ENCODE measurements at places on chromosomes 3 and 15. TPM values are rescaled to one million over a fixed set of nuclear protein-coding genes. Genes with fewer than 3 reads are reported as not detected.

Gene TRIM42
- total RNA-seq: not detected

Gene GXYLT2
- 11.7 TPM for total RNA-seq

Gene CRABP1
- not detected for total RNA-seq

Gene FBXO45
- 6.4 TPM for total RNA-seq

Gene KPNA4
- total RNA-seq: 35.8 TPM

Gene WDR76
- total RNA-seq: 23.6 TPM

Gene CFAP20DC
- total RNA-seq: 6.9 TPM

Gene SLC15A2
- under 0.01 TPM for total RNA-seq

Gene OSBPL10
- 8.6 TPM for total RNA-seq

Gene C15orf39
- total RNA-seq: 10.1 TPM

Gene CTSH
- total RNA-seq: 78.2 TPM

Gene GOLGA8S
- not detected for total RNA-seq

Gene CD96
- not detected for total RNA-seq

Gene STRIT1
- total RNA-seq: not detected

Gene GREM1
- total RNA-seq: 4.3 TPM

Gene CATSPER2
- 0.58 TPM for total RNA-seq

Gene SLC28A1
- not detected for total RNA-seq

Gene PRR20G
- not detected for total RNA-seq

Gene CAMKV
- total RNA-seq: not detected

Gene GOLGA8T
- total RNA-seq: not detected

Gene AP3S2
- total RNA-seq: 45.6 TPM

Gene B3GALNT1
- 23.6 TPM for total RNA-seq

Gene C3orf85
- total RNA-seq: not detected

Gene PLA2G4E
- not detected for total RNA-seq

Gene C3orf49
- not detected for total RNA-seq

Gene SNX22
- 0.18 TPM for total RNA-seq

Gene LRTM1
- not detected for total RNA-seq

Gene CEP63
- 17.9 TPM for total RNA-seq

Gene MRAS
- total RNA-seq: 27.6 TPM

Gene ARIH1
- 19.3 TPM for total RNA-seq

Gene GSK3B
- 33.8 TPM for total RNA-seq

Gene FMN1
- total RNA-seq: 1.2 TPM

Gene GP9
- total RNA-seq: not detected

Gene MUSTN1
- total RNA-seq: not detected

Gene ARID3B
- total RNA-seq: 0.58 TPM

Gene EBLN2
- 0.35 TPM for total RNA-seq

Gene POU1F1
- total RNA-seq: not detected

Gene TPRG1
- total RNA-seq: not detected

Gene TOP2B
- 52.2 TPM for total RNA-seq

Gene PPP1R14D
- not detected for total RNA-seq

Gene TICRR
- 3.2 TPM for total RNA-seq

Gene UBAP1L
- 0.18 TPM for total RNA-seq

Gene CGNL1
- not detected for total RNA-seq

Gene PRSS50
- not detected for total RNA-seq

Gene FHIT
- not detected for total RNA-seq

Gene HRG
- total RNA-seq: not detected

Gene PRTG
- 2.5 TPM for total RNA-seq

Measured in myometrial cell (primary cell).